ENCODE measurements at places on chromosomes 2 and 18. TPM values are rescaled to one million over a fixed set of nuclear protein-coding genes. Genes with fewer than 3 reads are reported as not detected.

DNA sequence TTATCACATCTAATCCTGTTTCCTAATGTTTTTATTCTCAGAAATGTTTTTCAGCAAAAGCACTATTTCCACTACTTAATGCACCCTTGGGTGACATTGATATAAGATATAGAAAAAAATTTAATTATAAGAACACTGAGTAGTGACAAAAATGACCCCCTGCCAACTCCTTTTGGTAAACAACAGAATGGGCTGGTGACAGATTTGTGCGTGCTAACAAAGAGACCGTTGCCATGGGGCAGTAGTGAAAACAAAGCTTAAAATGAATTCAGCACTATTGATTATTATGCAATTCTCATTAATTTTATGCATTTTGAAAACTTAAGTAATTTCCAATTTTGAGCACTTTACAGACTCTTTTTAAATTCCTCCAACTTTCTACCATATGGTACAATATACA lies 33.1 kb downstream of the RDH14 start:
- DNase-seq, result no peak

DNA sequence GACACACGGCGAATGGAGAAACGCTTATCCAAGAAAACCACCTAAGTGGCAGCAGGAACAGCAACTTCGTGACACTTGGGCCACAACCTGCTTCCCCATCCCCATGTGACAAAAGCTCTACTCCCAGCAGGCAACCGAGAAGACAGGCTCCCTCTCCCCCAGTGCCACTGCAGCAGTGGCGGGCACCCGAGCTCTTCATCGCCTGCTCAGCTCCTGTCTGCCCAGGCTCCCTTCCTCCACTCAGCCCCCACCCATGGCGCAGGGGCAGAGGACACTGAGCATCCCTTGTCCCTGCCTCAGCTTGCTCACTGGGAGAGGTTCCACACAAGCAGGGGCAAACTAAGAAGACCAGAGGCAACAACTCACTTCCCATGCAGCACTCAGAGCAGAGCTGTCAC lies 22.9 kb downstream of the SLC66A2 start:
- DNase-seq, result no peak

DNA sequence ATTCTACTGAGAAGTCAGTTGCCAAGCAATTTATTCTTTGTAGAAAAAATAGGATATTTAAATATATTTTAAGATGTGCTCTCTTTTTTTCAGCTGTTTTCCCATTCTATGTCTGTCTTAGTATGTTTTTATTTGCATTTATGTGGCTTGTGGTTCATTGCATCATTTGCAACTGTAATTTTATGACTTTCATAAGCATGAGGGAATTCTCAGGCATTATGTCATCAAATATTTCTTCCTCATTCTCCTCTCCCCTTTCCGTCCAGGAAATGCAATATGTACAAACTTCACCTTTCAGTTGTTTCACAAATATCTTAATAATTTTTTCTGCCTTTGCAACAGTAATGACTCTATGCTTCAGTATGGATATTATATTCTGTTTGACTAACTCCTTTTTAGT lies 560.2 kb upstream of the LRATD1 start:
- no peak for DNase-seq

- no peak for DNase-seq
These were observed 314.9 kb downstream of the AFF3 start for GRCh38 chr2:99827296-99827999.

DAW1 gene
- 0.19 TPM for total RNA-seq

Data from left ventricle myocardium inferior (tissue), 1 donor.